ENCODE measurements at places on chromosomes 2 and 18. TPM values are rescaled to one million over a fixed set of nuclear protein-coding genes. Genes with fewer than 3 reads are reported as not detected.

The KCNG2 gene
- total RNA-seq = not detected

The ACADL gene
- 0.26 TPM for total RNA-seq

DNA sequence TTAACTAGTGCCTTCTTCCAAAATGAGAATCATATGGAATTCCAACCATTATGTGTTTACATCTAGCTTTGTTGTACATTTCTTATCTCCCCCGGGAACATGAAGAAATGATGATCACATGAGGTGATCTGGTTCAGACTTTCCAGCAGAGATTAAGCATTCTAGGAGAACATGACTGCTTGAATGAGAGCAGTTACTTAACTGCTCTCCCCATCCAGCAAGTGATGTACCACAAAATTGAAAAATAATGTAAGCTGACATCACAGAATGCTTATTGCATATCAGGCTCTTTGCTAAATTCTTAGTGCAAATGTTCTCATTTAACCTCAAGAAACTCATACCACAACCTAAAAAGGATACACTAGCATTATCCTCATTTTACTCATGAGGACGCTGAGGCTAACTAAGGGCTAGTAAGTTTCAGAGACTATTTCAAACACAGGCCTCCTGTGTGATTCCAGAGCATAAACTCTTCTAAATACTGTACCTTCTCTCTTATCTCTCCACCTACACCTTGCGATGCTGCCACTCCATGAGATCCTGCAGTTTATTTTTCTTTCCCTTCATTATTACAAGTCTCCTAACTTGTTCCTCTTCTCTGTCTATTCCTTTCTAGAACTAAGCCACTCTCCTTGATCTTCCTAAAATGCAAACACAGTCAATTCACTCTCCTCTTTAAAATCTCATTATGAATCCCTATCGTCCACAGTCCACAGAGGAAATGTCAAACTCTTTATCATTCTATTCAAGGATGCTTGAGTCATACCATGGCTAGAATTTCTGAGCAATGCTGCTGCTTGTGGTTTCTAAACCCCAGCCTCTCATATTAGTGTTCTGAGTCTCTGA lies 1224.8 kb upstream of the ZEB2 start:
- peak; percentile 98 for DNase-seq

DNA sequence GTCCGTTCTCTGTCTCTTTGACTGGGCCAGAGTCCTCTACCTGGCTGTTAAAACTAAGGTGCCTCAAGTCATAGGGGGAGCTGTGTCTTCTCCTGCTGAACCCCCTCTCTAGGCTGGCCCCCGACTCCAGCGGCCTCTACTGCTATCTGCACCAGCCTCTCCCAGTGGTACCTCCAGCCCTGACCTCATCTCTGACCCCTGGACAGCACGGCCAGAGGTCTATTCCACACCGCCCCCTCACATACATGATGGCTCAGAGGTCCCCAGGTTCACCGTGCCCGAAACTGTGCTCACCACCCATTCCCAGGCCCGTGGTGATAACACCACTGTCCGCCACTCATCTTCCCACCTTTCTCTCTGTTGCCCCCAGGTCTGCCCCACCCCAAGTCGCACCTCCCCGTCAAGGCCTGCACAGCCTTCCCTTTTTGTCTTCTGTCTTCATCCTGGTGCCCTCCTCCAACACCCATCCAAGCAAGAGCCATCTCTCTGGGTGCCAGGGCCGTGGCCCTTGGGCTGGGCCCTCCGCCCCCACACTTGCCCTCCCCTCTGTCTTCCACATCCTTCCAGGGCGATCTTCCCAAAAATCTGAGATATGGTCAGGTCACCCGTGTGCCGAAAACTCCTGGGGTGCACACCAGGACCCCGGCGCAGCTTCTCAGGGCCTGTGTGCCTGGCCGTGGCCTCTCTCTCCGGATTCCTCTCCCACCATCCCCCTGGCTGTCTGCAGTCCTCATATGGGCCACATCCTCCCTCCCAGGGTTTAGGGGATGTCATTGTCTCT lies 134.4 kb upstream of the ID2 start:
- no peak for DNase-seq

- peak; percentile 94 for DNase-seq
These were observed 14.6 kb upstream of the DYNC2LI1 start for GRCh38 chr2:43759195-43759594.

The VWC2L gene
- not detected for total RNA-seq

- DNase-seq = no peak
These were observed 58.2 kb downstream of the ANKMY1 start for GRCh38 chr2:240499309-240500301.

DNA sequence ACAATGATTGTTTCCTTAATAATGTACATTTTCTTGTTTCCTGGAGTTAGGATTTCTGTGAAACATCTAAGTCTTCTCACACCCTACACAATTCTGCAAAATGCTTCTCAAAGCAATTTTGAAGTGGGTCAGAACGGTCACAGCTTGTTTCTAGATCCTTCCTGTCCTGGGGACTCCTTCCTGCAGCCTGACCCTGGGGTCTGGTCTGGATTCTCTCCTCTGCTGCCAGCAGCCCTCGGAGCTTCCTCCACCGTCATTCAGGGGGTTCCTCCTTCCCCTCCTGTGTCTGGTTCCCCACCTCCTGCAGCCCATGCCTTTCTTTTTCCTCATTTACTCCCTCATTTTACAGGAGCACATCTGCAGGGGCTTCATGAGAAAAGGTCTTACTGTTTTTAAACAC lies 322.1 kb downstream of the AGPS start:
- DNase-seq = no peak

DNA sequence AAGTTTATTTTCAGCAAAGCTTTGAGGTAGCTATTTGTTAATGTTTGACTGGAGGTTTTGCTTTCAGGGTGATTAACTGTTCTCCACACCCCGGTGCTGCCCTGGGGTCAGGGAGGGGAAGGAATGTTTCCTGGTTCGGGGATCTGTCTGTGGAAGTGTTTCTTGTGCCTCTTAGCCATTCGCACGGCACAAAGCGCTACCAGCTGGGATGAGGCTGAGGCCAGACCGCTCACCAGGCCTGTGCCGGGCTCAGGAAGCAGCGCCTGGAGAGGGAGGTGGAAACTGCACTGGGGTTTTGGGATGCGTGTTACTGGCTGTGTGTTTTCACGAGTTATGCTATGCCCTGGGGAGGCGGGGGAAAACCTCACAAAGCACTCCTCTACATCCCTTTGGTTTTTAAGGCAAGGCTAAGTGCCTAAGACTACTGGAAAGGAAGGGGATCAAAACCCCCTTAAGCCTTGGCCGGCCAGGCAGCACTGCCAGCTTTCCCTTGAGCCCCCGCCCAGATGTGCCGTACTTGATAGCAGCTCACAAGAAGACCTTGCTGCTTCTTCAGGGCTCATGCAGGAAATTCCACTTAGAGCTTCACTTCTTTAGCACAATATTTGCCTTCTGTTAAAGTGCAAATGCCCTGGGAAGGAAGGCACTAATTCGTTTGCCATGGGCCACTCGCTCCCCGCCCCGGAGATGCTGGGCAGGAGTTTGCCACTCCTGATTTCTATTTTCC lies 65.7 kb upstream of the CNGA3 start:
- peak; percentile 47 for DNase-seq

The AFTPH gene
- total RNA-seq = 56.3 TPM

GRCh38 chr2:80896576-80896975 lies 592.0 kb upstream of the LRRTM1 start:
- no peak for DNase-seq

- DNase-seq = no peak
These were observed 174.5 kb upstream of the MGAT5 start for GRCh38 chr2:134079373-134079772.

- peak; percentile 96 for DNase-seq
These were observed 70.8 kb upstream of the STK17B start for GRCh38 chr2:196242131-196242620.

GRCh38 chr2:12675352-12675795 lies 41.4 kb upstream of the TRIB2 start:
- DNase-seq = peak; percentile 58

GRCh38 chr2:216426938-216427337 lies 14.7 kb downstream of the SMARCAL1 start:
- DNase-seq = peak; percentile 46

- no peak for DNase-seq
These were observed 133.0 kb upstream of the PGAP1 start for GRCh38 chr2:197059477-197059876.

- DNase-seq = no peak
These were observed 157.5 kb downstream of the FSIP2 start for GRCh38 chr2:185895828-185896693.

DNA sequence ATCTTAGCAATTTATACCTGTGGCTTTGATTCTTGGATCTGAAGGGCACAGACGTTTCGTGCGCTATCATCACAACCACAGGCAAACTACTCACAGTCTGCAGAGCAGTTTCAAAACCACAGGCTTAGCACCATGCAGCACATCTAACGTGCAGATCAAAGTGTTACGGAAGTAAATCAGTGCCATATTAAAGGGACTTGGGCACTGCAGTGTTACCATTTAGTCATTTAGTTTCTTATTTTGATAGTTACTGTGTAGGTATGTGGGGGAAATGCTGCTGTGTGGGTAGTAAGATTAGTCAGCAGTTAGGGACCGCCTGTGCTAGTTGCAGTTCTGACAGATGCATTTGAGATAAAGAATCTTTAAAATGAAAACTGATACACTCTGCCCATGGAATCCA lies 384.0 kb downstream of the NBAS start:
- DNase-seq = peak; percentile 16
